ENCODE measurements at places on chromosomes 11 and 22. TPM values are rescaled to one million over a fixed set of nuclear protein-coding genes. Genes with fewer than 3 reads are reported as not detected.

UCP2 gene
- 21.5 TPM for total RNA-seq

GRCh38 chr11:75561426-75562047 is 516 bp upstream of the SERPINH1 start:
- no peak for DNase-seq

DNA sequence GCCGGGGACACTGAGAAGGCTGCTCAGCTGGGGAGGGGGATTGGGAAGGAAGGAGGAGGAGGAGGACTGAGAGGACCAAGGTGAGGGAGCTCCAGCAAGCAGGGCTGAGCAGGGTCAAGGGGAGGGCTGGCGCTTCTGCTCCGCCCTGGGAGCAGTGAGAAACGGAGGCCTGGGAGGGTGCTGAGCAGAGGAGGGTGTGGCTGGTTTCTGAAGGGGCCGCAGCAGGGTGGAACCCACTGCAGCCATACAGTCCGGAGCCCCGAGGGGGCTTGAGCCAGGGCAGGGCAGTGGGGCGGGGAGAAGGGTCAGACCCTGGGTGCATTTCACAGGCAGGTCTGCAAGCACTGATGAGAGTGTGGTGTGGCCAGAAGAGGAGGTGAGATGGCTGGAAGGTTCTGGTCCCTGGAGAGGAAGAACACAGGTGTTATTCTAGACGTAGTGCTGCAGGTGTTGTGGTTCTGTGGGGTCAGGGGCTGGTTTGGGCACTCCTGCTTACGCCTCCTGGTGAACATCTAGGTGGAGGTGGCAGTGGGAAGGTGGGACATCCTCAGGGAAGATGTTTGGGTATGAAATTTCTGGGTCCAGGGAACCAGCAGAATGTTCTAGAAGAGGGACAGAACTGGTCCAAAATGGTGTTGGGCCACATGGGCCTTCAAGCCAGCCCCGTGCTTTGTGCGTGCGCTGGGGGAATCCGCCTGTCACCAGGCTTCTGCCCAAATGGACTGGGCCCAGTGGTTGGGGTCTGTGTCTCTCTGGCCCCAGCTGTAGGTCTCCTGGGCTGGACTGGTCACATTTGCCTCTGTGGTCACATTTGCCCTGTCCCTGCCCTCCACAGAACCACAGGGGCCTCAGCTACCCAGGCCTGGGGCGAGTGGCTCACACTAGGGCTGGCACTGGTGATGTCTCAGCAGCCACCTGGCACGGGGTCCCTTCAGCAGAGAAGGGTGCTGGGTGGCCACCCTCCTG is 714.7 kb downstream of the BRD1 start:
- DNase-seq: no peak

DNA sequence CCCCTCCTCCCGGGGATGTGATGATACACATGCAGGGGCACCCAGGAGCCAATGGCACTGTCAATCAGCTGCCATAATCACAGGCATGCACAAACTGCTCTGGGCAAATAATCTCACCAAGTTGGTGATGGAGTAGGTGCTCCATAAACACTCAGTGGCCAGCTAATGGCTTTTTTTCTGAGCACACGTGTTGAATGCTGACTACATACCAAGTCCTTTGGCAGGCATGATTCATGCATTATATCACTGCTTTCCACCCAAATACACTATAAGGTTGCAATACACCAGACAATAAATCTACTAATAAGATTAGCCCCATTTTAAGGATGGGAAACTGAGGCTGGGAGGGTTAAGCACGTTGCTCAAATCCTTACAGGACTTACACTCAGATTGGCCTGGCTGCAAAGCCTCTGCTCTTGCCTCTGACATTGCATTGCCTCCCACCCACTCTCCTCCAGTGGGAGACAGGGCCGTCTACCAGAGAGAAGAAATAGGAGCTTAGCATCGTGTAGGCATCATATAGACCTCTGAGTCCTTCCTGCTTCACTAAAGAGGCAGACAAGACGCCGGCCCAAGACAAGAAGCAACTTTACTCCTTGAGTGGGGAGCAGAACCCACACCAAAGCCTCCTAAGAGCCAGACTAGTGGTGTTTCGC is 32.7 kb upstream of the ACCSL start:
- DNase-seq: no peak

GRCh38 chr11:19349340-19350025 is 108.7 kb upstream of the E2F8 start:
- peak; percentile 75 for DNase-seq

OR8A1 gene
- not detected for total RNA-seq

PRR5 gene
- 12.1 TPM for total RNA-seq

CARNS1 gene
- total RNA-seq: 17.1 TPM

- no peak for DNase-seq
Measured at GRCh38 chr11:74678041-74678440, 53.2 kb downstream of the CHRDL2 start.

GRCh38 chr11:81840380-81840779 is 893.3 kb downstream of the FAM181B start:
- DNase-seq: no peak

- DNase-seq: peak; percentile 86
Measured at GRCh38 chr11:43282607-43283440, 29.0 kb upstream of the API5 start.

DNA sequence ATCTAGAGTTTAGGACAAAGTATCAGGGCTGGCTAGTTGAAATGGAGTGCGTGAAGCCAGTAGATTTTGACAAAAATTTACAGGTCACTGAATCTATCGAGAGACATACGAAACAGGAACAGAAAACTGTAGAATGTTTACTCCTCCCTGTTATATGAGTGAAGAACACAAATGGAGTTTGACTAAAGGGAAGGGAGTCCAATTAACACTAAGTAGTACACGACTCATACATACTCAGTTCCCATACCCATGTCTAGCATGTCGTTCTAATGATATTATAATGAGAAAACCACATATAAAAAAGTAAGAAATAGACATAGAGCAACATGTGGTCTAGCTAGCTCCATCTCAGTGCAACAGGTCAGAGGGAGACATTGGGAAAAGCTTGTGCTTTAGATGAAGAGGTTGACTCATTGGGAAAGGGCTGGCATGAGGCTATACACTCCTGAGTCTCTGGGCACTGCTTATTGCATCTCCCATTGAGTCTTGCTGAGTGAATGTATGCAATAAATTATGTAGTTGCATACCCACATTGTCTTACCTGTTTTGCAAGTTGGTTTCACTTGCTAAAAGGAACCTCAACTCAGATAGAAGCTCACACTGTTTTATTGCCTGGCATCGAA is 43.5 kb downstream of the CD44 start:
- DNase-seq: no peak

- no peak for DNase-seq
Measured at GRCh38 chr22:50691521-50691920, 18.9 kb downstream of the SHANK3 start.

GRCh38 chr22:40326905-40327735 is 19.2 kb upstream of the ADSL start:
- DNase-seq: no peak

- DNase-seq: peak; percentile 89
Measured at GRCh38 chr11:130861902-130862860, 54.1 kb downstream of the SNX19 start.

CYP2D6 gene
- 0.79 TPM for total RNA-seq

- DNase-seq: no peak
Measured at GRCh38 chr11:14774721-14775120, 117.3 kb downstream of the CYP2R1 start.

- DNase-seq: no peak
Measured at GRCh38 chr11:14306481-14306880, 52.5 kb downstream of the RRAS2 start.

DNA sequence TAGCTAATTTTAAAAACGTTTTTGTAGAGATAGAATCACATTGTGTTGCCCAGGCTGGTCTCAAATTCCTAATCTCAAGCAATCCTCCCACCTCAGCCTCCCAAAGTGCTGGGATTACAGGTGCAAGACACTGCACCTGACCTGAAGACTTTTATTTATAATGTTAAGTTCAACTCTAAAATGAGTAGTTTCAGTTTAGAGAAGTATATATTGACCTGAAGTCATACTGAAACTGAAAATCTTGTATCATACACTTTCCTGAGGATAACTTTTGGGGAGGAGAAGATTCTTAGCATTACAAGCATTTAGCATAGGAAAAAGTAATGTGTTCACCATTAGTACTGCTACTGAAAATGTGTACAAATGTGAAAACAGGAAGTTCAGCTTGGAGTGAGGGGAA is 249.3 kb downstream of the CASP12 start:
- DNase-seq: no peak

INS gene
- total RNA-seq: not detected

DNA sequence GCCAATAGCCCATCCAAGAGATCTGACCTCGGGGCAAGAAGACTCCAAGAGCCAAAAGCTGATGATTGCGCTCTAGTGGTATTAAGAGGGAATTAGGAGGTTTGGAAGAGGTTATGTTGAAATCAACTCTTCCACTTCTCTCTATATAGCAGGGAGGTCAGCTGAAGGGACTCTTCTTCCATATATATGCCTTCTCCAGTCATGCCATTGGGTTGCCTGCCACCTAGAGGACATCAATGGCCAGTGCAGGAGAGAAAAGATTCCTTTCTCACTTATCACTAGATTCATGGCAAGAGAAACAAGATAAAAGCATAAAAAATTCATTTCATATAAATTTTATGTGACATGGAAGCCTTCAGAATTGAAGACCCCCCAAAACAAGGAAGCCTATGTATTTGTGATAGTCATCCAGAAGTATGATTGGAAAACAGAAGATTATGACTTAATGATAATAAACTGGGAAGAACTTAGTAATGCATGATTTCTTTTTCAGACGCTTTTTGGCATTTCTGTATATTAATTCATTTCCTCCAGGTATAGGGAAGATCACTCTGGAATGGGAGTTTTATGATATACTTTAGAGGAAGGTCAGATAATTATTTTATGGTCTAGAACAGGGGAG is 435.1 kb upstream of the DDI1 start:
- peak; percentile 68 for DNase-seq

DNA sequence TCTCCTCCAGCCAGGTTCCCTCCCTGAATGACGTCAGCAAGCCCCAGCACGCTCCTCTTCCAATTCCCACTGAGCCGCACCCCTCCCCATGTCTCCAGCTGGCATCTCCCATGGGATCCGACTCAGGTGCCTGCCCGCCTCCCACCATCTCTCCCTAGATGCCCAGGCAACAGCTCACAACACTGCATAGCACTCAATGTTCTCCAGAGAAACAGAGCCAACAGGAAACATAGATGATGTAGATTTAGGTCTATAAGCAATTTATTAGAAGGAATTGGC is 532.3 kb downstream of the BRD1 start:
- DNase-seq: no peak

DNA sequence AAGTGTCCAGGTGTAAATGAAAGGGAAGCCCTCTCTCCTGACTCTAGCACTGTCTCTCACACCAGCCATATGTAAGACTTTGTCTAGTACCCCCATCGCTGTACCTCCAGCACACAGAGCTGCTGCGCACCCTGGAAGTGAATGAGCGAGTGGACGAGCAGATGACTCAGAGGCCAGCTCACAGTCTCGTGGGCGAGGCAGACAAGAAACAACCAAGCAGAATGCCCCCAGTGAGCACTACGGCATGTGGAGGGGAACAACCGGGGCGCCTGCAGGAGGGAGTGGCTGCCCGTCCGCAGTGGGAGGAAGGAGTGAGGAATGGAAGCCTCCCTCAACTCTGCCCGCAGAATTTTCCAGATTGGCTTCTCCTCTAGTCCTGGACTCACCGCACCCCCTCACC is 46.4 kb downstream of the MCM5 start:
- DNase-seq: no peak

DNA sequence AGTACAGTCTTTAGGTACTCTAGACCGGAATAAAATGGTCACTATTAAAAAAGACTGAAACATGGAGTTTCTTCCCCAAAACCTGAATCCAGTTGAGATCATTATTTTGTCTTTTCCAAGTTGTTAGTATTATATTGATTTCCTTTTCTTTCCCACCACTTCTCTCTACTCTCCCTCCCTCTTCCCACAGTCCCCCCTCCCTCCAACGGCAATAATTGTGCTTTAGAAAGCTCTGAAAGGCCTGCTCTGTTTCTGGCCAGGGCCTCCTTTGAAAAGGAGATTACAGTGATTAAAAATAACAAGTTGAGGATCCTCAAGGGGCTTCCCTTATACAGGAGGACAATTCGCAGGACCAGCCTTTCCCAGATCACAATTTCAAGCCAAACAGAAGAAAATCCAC is 3.5 kb downstream of the SPON1 start:
- DNase-seq: no peak

- peak; percentile 66 for DNase-seq
Measured at GRCh38 chr11:46537537-46538295, 56.1 kb downstream of the AMBRA1 start.

DNA sequence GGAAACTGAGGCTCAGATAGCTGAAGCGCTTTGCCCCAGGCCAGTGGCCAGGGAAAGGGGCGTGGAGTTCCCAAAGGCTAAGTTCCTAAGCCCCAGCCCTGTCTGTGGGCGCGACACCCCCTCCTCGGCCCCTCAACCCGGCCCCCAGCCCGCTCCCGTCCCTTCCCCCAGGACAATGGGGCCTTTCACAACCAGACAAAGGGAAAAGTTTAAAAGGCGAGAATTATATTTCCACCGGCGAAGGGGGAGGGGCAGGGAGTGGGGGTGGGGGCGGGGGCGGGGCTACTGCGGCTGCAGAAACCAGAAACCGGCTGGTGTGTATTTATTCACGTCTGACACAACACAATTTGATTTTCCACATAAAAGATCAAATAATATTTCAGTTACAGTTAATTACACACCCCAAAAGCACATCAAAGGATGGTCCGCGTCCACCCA is 192.1 kb downstream of the MN1 start:
- DNase-seq: no peak

- no peak for DNase-seq
Measured at GRCh38 chr22:49183826-49184216, 643.9 kb downstream of the BRD1 start.

DNA sequence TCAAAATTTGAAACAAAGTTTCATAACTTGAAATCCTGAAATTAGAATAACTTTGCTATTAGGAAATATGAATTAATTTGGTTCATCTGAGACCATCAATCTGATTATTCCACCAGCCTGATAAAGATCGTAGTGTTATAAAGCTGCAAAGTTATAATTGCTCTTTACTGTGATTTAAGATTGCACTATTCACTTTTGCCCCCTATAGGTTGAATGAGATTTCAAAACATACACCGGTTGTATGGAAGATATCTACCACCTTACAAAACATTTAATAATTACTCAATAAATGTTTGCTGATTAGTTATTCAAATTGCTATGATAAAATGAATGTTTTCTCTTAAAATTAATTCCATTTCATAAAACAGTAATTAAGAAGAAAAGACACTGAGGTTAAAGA is 26.1 kb downstream of the APIP start:
- DNase-seq: no peak

DNA sequence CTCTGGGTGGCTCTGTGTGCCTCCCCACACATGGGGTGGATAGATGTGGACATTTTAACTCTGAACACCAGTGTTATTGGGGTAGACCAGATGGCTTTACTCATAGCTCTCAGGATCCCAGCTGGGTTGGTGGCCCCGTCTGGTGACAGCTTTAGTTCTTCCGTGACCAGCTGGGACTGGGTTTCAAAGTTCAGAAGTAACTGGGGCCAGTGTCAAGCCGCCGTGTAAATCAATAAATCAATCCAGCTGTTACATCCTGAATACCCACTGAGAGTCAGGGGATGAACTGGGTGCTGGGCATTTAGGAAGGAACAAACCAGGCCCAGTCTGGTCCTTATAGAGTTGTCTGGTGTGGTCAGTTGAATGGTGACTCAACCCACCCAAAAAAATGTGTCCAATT is 269.4 kb downstream of the CTTN start:
- DNase-seq: no peak
